ENCODE measurements at places on chromosomes 2 and 18.

DNA sequence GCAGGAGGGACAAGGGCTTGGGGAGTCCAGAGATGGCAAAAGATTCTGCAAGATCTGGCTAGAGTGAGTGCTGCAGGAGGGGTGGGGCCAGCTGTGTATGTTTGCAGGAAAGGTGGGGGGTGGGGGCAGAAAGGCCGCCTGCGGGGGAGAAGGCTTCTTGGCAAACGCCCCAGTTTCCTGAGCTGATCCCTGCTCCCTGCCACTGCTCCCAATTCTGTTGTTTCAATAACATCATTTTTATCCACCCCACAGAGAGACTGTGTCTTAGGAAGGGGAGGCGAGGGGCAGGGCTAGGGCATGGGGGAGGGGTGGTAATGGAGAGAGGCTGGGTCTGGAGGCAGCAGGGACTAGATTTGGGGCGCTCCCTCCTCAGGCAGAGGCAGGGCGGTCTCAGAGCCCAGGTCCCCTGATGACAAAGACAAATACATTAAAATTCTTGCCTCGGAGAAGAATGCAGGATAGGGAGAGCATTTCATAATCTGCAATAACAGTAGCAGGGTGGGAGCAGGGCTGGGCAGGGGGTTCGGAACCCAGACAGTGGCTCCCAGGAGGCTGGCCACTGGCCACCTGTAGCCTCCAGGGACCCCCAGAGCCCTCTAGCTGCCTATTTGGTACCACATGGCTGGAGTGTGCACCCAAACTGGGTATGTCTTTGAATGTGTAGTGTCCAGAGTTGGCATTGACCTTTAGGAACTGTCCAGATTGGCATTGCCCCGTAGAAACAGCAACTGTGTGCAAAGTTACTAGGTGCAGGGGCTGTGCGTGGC is 2.1 kb upstream of the WNT6 start:
- DNase-seq, result no peak

DNA sequence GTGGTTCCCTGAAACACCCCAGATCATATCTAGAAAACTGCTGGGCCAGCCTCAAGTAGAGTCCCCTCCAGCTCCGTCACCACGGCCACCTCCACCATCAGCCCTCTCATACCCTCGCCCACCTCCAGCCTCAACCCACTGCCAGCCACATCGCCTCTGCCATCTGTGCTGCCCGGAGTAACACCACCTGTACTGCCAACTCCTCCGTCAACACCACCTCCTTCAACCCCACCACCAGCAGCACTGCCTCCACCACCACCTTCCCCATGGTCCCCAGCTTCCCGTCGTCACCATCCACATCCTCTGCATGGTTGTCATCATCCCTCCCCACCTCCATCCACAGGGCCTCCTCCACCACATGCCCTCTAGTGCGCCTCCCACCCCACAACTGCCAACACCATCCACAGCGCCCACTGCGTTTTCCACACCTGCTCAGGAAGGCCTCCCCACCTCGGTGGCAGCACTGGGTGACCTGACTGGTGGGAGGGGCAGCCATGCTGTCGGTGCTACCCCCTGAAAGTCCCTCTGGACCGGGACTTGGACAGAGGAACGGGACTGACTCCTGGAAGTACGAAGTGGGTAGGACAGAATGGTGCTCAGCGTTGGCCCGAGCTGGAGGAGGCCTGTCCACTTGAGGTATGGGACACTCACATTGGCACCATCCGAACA is 1.6 kb downstream of the SNED1 start:
- no peak for DNase-seq

- no peak for DNase-seq
Observed at GRCh38 chr2:131426727-131427126, 49.2 kb upstream of the TUBA3D start.

DNA sequence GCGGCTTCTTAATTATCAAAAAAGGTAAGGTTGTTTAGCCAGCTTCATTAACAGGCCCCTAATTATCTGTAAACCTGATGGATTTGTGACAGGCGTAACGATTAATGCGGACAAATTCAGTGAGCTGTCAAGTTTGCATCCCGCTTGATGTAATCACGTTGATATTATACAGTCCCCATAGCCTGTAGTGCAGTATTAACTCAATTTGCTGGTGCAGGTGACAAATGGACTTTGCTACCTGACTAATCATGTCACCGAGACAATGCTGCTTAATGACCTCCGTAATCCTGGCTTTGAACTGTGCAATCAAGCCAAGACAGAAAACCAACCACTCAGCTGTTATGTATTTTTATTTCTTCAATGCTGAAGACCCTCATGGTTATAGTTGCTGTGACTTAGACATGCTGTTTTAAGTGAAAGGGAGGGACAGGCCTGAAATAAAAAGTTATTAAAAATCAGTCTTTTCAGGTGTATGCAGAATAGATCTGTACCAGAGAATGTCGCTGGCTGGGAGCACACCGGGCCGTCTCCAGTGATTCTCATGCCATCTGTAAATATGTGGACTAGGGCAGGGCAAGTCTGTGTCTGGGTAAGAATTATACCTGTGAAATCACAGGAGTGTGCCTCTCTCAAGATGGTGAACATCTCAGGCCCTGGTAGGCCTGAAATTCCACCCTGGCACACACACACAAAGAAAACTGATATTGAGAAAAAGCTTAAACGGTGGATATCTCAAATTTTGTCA is 4.3 kb downstream of the TSHZ1 start:
- no peak for DNase-seq

GRCh38 chr18:23352042-23352441 is 101.0 kb upstream of the RIOK3 start:
- DNase-seq, result no peak

Measured in putamen (tissue), 1 donor.